Right ventricle myocardium superior (tissue), 1 donor: ENCODE measurements at places on chromosomes 4 and X.
A peak's percentile ranks its signal among the peaks of the same experiment; 100 is the strongest.

GRCh38 chr4:20251796-20252655 is at the start of gene SLIT2:
TSS of gene SLIT2 (plus strand) at chr4:20251905. CDS start at chr4:20253816, 1,911 bp downstream.
- DNase-seq: peak; percentile 88

GRCh38 chr4:109702950-109703663 is at the start of gene CASP6:
TSS of gene CASP6 (minus strand) at chr4:109703445. CDS start at chr4:109703395, 50 bp downstream.
- peak; percentile 93 for DNase-seq

DNA sequence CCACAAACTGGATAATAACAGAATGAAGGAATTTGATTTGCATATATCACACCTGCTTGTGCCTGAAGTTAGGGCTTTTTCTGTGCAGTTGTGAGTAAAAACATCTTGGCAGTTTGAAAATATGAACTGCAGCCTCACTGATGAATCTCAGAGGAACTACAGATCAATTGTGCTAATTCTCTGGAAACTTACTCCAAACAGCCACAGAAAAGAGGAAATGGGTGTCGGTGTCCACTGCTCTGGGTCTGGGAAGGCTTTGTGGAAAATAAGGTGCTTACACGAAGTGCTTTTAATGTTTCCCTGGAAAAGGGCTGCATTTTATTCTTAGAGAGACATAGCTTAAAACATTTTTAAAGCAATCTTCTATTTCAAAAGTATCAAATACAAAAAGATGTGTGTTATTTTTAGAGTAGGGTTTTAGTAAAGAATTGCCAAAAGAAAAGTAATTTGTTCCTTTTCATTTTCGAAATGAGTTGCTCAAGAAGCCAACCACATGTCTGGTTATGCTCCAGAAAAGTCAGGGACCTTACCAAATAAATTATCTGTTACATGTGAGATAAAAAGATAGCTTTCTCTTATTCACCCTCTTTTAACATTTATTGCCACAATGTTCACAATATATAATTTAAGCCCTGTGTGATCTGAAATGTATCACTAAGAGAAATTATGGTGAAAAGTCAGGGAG is 240.1 kb downstream of the FRAS1 start:
- no peak for DNase-seq

DNA sequence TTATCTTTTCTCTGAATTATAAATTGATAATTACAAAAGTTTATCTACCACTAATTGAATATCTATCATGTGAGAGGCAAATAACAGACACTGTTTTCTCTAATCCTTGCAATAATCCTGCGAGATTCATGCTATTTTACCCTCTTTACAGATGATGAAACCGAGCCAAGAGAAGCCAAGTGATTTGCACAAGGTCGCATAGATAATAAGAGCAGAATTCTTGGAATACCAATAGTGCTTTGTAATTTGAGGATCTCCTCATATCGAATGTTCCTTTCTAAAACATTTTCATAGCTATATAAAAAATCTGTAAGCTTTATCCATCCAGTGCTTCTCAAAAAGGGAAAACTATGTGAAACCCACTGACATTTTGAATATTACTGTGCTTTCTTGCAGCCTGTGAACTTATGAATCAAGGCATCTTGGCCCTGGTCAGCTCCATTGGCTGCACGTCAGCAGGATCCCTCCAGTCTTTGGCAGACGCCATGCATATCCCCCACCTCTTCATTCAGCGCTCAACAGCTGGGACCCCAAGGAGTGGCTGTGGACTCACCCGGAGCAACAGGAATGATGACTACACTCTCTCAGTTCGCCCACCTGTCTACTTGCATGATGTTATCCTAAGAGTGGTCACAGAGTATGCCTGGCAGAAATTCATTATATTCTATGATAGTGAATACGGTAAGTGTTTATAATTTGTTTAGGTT is 743.8 kb upstream of the ATOH1 start:
- DNase-seq: no peak

GRCh38 chrX:71652405-71652804 is 14.9 kb upstream of the LOC101059915 start:
- DNase-seq: no peak
